Activated CD4-positive, CD25-positive, alpha-beta regulatory T cell treated with anti-CD3 and anti-CD28 coated beads, Interleukin-2, amount 50 U/mL, for 24 hours (primary cell): ENCODE measurements at places on chromosomes 4 and X.

- ATAC-seq: no peak
These were observed 641.0 kb upstream of the FRG1 start for GRCh38 chr4:189299706-189300105.

- no peak for ATAC-seq
These were observed 116.8 kb upstream of the SHISA3 start for GRCh38 chr4:42280327-42281095.

GRCh38 chrX:142663330-142664095 lies 362.2 kb upstream of the SPANXN4 start:
- ATAC-seq: no peak

DNA sequence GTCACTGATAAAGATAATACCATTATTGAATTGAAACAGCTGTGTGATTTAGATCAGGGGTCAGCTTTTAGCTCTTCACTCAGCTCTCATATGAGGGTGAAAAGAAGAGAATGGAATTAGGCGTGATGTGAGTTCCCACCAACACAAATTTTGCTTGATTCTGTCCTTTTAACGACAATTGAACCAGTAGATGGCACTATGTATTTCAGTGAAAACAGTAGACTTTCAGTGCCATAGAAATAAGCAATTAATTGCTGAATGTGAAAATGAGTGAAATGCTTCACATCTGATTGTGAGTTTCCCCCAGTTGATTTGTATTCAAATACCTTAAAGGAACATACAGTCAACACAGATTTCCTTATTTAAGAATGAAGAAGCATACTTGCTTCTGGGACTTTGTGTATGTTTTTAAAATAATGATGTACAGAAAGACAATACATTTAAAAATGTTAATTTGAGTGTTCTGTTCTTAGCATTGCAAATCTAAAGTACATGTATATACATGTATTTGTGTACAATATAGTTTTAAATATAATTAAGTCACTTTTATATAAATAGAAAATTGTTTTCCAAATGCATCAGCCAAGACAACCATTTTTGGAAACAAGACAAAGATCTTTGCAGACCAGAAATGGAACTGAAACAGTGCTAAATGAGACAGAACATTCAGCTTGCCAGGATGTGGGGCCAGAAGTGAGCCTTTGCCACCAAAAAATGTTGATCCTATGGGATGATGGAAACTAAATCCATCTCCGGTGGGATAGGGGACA lies 178.8 kb downstream of the SNCA start:
- ATAC-seq: no peak

- ATAC-seq: no peak
These were observed 18.8 kb upstream of the STX18 start for GRCh38 chr4:4560642-4561041.

- ATAC-seq: no peak
These were observed 21.9 kb downstream of the APOO start for GRCh38 chrX:23885803-23886202.

GRCh38 chrX:71542411-71542810 lies 9.5 kb downstream of the OGT start:
- no peak for ATAC-seq

- no peak for ATAC-seq
These were observed 1798.3 kb upstream of the PCDH7 start for GRCh38 chr4:28921886-28922285.

DNA sequence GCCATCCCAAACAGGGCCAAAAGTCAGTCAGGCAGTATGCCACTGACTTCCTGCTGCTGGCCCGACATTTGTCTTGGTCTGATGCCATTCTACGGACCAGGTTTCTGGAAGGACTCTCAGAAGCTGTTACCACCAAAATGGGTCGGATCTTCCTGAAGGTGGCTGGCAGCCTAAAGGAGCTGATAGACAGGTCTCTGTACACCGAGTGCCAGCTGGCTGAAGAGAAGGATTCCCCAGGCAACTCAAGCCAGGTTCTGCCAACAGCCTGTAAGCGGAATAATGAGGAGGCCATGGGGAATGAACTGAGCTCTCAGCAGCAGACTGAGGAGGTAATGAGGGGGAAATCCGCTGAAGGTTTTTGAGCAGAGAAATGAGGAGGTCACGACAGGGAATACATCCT lies 95.7 kb downstream of the RTL9 start:
- ATAC-seq: no peak

DNA sequence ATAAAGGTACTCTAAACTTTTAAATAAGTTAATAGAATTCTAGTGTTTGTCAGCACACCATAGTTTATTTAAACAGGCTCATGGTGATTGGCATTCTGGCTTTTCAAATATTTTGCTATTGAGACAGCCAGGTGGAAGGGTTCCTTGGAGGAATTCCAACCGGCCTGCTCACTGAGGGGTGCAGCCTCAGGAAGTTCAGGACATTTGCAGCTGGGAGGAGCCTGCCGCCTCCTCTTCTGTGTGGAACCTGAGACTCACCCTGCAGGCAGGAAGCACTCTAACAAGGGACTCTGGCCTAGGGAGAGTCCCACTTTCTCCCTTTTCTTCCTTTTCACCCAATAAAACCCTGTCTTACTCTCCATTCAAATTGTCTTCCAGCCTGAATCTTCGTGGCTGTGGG lies 1328.0 kb downstream of the FSTL5 start:
- ATAC-seq: no peak

- peak; percentile 60 for ATAC-seq
These were observed 7.5 kb downstream of the SEPTIN6 start for GRCh38 chrX:119685225-119686066.
